GM23248 (cell line): ENCODE measurements at places on chromosomes 3 and 15. TPM values are rescaled to one million over a fixed set of nuclear protein-coding genes. Genes with fewer than 3 reads are reported as not detected.

DNA sequence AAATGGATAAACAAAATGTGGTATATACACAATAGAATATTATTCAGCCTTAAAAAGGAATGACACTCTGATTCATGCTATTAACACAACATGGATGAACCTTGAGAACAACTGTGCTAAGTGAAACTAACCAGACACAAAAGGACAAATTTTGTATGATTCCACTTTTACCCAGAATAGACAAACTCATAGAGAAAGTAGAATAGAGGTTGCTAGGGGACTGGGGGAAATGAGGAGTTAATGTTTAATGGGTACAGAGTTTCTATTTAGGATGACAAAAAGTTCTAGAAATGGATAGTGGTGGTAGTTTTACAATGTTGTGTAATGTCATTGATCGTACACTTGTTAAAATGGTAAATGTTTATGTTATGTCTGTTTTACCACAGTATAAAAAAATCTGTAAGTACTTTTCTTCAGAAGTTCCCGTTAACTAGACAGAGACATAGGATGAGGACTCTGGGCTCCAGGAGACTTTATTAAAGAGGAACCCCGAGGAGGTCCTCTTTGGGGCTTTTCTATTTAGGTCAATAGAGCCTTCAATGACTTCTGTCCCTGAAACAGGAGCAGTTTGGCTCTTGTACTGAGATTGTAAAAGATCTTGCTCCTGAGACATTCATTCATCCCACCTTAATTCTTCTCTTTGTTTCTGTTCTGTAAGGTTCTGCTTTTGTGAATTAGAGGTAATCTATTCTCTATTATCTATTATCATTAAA is 24.5 kb downstream of the ABHD6 start:
- no peak overlapping the region for H3K4me3 ChIP-seq
- DNase-seq: no peak
- no peak overlapping the region for H3K27ac ChIP-seq

DNA sequence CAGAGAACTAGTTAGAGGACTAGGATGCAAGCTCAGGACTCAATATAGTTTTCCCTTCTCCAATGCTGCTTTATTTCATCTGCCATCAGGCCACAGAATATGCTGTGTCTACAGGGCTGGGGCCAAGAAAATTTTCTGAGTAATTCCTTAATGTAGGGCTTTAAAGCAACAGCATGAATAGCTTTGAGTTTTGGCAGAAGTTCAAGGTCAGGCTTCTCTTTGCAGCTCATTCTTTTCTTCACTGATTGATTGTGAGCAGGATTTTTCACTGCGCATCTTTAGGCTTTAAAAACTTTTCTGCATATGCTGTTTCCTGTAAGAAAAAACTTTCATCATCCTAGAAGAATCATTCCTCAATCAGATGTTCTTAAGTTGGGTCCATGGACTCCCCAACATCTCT is 4.6 kb downstream of the TMEM108 start:
- H3K4me1 ChIP-seq: no peaks in the 10 kb centered on the region
- H3K36me3 ChIP-seq: no peaks in the 10 kb centered on the region
- peaks cover 39% of the 10 kb centered on the region for H3K27me3 ChIP-seq
- H3K27ac ChIP-seq: no peak overlapping the region

DNA sequence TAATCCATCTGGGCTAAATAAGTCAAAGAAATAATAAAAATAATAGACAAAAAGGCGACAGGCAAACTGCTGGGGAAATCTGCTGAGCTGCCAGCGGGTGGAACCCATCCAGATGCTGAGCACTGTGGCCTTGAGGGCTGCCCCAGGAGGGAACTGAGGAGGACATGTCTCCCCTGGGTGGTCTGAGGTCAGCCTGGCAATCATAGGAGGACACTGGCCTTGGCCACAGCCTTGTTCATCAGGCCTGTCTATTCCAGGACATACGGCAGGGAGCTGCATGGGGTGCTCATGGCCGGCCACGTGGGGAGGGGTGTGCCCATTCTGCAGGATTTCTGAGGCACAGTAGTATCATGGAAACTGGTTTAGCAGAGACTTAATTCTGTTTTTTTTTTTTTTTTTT is 21.5 kb upstream of the SNRPA1 start:
- H3K4me3 ChIP-seq: no peak overlapping the region
- H3K36me3 ChIP-seq: no peaks in the 10 kb centered on the region
- no peaks in the 10 kb centered on the region for H3K4me1 ChIP-seq
- DNase-seq: no peak
- peaks cover 1% of the 10 kb centered on the region; the same call in 1 of the 2 replicates for H3K27me3 ChIP-seq
- no peak overlapping the region for H3K27ac ChIP-seq

DNA sequence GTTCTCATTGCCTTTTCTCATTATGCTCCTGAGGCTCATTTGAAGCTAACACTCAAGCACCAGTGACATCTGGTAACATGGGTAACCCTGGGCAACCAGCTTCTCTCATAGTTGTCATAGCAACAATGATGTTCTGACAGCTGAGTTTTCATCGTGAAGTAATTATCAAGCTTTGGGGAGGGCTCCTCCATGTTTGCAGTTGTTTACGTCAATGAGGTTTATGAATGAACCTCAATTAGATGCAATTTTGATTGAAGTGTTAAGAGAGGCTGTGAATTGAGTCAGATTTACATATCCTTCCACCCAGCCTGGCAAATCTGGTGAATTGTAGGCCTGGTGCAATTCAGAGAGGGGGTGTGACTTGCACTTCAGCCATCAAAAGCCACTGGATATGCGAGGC is 119.3 kb upstream of the CHD2 start:
- DNase-seq: no peak
- no peak overlapping the region for H3K4me3 ChIP-seq
- H3K36me3 ChIP-seq: no peaks in the 10 kb centered on the region
- H3K27ac ChIP-seq: no peak overlapping the region
- H3K4me1 ChIP-seq: no peaks in the 10 kb centered on the region

GRCh38 chr3:184223946-184224345 is 5.4 kb upstream of the VWA5B2 start:
- peaks cover 25% of the 10 kb centered on the region for H3K27me3 ChIP-seq
- H3K27ac ChIP-seq: no peak overlapping the region
- no peaks in the 10 kb centered on the region for H3K4me1 ChIP-seq

DNA sequence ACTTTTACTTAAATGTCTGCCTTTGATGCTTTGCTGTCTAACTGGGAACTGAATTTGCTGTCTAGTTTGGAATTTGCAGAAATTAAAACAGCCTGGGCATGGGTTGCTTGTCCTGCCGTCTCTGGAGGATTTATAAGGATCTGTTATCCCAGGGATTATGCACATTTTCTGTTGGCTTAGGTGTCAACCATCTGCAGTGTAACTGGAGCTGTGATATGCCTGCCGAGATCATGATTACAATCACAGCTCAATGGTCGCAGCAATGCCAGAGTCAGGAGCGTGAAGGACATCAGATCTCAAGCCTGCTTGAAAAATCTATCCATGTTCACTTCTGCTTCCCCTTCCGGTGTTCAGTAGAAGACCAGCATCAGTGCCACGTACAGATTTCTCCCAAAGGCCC is 41.8 kb upstream of the SETMAR start:
- DNase-seq: no peak
- no peak overlapping the region for H3K4me3 ChIP-seq

DNA sequence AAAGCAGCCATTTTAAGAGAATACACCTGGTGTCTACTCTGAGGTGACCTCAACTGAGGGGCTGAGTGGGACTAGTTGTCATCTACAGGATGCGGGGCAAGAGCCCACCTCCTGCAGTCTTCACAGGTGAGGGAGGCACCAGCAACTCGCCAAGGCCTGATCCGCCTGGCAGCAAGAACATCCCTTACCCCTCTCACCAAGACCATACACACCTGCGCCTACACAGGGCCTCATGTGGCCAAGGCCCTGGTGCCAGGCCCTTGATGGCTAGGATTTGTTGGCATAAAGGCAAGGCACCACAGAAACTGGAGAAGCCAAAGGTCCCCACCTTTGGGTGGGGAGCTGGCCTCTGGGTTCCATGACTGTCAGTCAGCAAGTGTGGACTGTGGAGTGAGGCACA is 18.4 kb downstream of the ELP6 start:
- H3K4me1 ChIP-seq: no peaks in the 10 kb centered on the region
- DNase-seq: no peak
- peaks cover 5% of the 10 kb centered on the region; the same call in 1 of the 2 replicates for H3K36me3 ChIP-seq
- H3K4me3 ChIP-seq: no peak overlapping the region

DNA sequence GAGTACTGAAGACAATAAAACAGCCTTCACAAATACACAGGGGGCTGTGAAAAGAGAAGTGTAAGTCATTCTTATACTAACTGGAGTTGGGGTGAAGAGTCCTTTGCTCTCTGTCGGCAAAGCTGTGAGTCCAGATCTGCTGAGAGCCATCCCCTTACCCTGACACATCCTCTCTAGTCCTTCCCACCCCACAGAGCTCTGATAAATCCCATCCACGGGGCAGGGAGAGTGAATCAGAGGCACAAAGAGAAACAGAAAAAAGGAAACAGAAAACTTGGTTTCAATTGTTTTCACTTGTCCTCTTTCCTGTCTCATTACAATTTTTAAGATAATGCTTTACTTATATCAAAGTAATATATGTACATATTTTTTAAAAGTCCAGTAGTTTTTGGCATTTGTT is 18.2 kb upstream of the ZNF639 start:
- H3K27ac ChIP-seq: no peak overlapping the region
- no peaks in the 10 kb centered on the region for H3K36me3 ChIP-seq
- H3K4me3 ChIP-seq: no peak overlapping the region
- DNase-seq: peak; percentile 25

The SLC2A2 gene
- polyA plus RNA-seq: not detected in 2 replicates

The THAP10 gene
- 5.9 and 8.0 TPM in 2 replicates for polyA plus RNA-seq

The GHSR gene
- polyA plus RNA-seq: not detected in 2 replicates

The C3orf49 gene
- not detected in 2 replicates for polyA plus RNA-seq

The FOXB1 gene
- not detected in 2 replicates for polyA plus RNA-seq

The ZWILCH gene
- 20.7 and 23.9 TPM in 2 replicates for polyA plus RNA-seq
